H9 (cell line): ENCODE measurements at places on chromosomes 4 and X.

DNA sequence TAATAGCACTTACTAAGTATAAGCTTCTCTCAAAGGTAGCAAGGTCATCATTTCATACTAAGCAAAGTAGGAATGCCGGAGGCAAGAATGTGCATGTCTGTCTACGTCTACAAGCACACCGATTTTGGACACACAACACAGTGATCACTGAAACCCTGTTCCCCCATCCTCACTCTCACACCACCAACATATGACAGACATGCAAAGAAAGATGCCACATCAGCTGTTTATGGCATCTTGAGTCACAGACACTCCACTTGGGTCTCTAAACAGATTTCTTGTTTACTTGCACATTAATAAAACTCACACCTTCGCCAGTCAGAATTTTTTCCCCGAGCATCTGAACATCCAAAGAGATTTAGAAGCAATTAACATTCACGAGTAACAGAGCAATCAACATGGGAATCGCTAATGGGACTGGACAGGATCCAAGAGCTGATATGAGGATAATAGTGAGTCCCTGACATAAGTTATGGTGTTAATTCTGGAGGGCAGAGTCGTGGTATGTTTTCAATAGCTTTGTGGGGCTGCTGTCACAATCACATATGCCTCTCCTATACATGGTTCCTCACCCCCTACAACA, 324.1 kb downstream of the DHX15 start:
- no peak for DNase-seq

GRCh38 chrX:153226344-153227185, 47.5 kb downstream of the MAGEA1 start:
- DNase-seq = peak; percentile 95

GRCh38 chr4:22241415-22241814, 274.5 kb downstream of the ADGRA3 start:
- DNase-seq = no peak

DNA sequence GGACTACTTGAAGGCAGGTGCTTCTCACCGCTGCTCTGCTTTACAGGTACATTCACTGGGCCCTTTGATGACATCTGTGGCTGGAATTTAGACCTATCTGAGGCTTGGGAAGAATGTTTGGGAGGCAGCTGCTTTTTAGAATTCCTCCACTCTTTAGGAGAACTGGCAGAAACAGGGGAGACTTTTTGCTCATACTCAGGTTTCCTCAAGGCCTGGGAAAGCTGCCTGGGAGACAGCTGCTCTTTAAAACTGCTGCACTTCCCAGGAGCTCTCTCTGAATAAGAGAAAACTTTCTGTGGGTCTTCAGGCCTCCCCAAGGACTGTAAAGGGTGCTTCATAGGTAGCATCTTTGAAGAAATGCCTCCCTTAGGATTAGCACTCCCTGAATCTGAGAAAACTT, 14.3 kb downstream of the CT47C1 start:
- no peak for DNase-seq

GRCh38 chrX:153793291-153793690, 884 bp downstream of the IDH3G start:
- no peak for DNase-seq

- no peak for DNase-seq
Observed at GRCh38 chr4:54593795-54594322, 63.9 kb upstream of the KIT start.

- peak; percentile 49 for DNase-seq
Observed at GRCh38 chrX:53445977-53446376, 11.8 kb upstream of the HSD17B10 start.

DNA sequence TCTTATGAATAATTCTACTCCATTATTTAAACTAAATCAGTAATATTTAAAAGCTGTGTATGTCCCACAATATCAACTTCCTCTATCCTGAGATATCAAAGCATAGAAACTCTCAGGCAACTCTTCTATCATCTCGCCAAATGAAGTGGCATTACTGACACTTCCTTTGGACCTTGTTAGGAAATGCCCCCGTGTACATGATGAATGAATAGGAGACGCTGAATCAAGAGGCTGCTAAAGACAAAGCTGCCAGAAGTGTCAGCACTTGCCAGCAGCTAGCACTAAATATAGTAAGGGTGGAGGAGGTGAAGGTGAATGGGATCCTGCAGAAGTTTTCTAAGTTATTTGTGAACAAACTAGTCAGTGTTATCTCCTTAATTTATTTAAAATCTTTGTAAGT, 99.5 kb upstream of the BLTP1 start:
- no peak for DNase-seq

- no peak for DNase-seq
Observed at GRCh38 chr4:167955006-167955405, 137.3 kb upstream of the ANXA10 start.

- no peak for DNase-seq
Observed at GRCh38 chrX:16786791-16787735, 797 bp downstream of the TXLNG start.

DNA sequence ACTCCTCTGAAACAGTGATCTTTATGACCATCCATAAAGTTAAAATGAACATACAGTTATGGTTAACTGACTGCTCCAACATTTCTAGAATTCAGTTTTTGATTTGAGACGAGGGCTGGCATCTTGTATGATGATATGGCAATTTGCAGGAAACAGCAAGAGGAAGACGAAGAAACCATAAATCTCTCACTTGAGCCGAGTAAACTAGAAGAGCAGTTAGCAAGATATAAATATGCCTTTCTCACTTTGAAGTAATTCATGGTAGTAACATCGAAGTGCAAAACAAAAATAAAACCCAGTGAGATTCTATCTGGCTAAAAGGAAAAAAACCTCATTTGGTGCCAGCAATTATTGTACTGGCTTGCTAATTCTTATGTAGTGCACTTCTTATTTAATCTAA, 139.0 kb upstream of the SPRY1 start:
- no peak for DNase-seq

DNA sequence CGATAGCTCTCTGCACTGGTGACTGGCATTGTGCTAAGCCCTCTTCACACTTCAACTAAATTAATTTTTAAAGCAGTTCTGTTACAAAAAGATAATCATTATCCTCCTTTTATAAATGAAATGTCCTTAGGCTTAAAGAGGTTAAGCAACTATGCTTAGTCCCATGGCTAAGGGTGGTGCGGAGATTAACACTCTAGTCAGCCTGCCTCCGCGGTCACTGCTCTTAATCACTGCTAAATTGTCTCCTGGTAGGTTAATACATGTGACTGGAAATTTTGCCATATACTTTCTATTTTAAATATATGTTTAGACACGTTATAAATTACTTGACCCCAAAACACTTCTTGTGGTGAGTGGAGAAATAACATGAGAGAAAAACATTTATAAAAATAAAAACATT, 473.7 kb downstream of the CENPC start:
- DNase-seq = no peak

DNA sequence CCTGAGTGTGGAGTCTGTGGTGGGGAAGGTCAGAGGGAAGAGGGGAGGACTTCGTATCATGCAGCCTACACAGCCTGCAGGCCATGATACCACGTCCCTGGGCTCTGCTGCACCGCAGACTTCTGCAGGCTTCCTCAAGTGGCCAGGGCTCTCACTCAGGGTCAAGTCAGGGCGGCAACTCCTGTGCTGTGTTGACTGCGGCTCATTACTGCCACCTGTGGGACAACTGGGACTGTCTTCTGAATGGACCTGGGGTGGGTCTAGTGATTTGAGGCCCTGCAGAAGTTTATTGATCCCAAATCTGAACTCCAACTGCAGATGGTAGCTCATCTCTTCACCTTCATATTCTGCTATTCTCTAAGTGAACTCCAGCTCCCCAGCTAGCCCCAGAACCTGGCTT, 167.1 kb downstream of the NSUN7 start:
- DNase-seq = peak; percentile 82

- DNase-seq = no peak
Observed at GRCh38 chrX:3603026-3603661, 110.3 kb downstream of the PRKX start.

- no peak for DNase-seq
Observed at GRCh38 chr4:128690011-128690410, 119.5 kb upstream of the JADE1 start.

GRCh38 chrX:118116713-118117550, at the start of gene KLHL13:
Gene KLHL13 (minus strand): TSS chrX:118116810. CDS start chrX:118028473, 88,337 bp downstream.
- peak; percentile 50 for DNase-seq

GRCh38 chr4:183163135-183163534, 64.1 kb downstream of the WWC2 start:
- DNase-seq = no peak

- DNase-seq = no peak
Observed at GRCh38 chr4:17722356-17722700, 59.1 kb downstream of the FAM184B start.

GRCh38 chr4:148355442-148356123, 86.6 kb downstream of the NR3C2 start:
- DNase-seq = no peak

DNA sequence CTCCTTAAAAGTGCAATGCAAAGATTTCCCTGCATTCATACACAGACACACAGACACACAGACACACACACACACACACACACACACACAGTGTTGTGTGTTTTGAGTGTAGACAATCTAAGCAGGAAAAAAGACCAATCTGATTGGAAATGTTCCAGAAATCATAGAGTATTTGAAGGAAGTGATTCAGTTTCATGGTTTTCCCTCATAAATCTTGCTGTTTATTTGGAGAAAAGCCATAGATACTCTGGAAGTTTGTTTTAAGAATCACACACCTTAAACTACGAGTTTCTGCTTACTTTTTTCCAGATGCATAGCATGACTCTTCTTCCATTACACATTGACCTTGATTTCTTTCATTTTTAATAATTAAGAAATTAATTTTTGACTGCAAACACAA, 298.5 kb upstream of the BMP3 start:
- no peak for DNase-seq

GRCh38 chrX:44400588-44400987, 57.1 kb upstream of the EFHC2 start:
- no peak for DNase-seq

DNA sequence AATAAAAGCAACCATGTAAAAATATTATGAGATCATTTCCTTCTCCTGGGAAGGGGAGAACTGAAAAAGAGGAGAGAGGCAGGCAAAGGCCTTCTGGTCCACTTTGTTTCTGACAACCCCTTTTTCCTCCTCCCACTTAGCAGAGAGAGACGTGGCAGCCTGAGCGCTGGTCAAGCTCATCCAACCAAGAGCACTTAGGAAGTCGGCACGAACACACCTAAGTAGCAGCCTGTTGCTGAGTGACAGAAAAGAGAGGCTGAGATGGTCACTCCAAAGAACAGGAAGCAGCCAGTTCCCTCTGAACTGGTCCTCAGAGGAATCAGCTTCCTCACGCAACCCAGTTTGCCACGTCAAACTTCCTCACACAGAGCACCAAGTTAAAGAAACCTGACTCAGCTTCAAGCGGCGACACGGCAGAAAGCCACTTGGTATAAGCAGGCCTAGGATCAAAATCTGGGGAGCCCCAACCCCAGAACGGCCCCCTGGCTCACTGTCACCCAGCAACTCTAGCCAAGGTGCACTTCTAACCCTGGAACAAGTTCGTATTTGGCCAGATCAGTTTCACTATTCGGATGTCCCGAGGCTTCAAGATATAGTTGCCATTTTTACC, 861 bp downstream of the SEC24D start:
- peak; percentile 76 for DNase-seq

- no peak for DNase-seq
Observed at GRCh38 chrX:31355206-31355955, 283.5 kb upstream of the FTHL17 start.

DNA sequence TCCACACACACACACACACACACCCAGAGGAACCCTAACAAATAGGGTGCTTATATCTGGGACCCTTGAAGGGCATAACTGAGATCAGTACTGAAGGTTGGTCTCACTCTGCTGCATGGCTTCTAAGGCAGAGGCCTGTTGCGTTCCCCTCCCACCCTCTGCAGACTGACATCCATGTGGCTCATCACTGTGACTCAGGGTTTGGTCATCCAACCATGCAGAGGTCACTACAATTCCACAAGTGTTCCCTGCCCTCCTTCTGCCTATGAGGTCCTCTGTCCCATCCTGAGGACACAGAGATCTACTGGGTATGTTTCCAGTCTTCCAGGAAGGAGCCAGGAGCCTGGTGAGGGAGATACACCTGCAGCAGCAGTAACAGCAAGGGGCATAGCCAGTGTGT, 55.8 kb downstream of the XAGE2 start:
- no peak for DNase-seq
